DMS153 (cell line): ENCODE measurements at places on chromosomes 1 and 21.

- no peak for DNase-seq
These were observed 32.3 kb upstream of the LBR start for GRCh38 chr1:225460021-225460736.

DNA sequence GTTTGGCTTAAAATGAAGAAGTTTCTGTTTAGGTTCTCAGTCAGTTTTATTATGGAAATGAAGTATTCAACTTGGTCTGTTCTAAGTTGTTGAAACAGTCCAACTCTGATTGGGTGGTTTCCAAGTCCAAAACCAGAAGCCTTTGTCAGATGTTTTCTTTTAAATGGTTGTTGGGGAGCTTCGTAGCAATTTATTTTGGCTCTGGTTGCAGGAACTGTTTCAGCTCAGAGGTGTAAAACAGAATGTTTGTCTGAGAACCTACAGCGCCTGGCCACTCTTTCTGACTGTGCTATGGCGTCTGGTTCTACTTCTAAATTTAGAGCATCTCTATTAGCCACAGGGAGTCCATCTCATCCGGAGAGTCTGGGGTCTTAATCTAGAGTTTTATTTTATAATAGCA lies 582.6 kb upstream of the TMPRSS15 start:
- DNase-seq = no peak

DNA sequence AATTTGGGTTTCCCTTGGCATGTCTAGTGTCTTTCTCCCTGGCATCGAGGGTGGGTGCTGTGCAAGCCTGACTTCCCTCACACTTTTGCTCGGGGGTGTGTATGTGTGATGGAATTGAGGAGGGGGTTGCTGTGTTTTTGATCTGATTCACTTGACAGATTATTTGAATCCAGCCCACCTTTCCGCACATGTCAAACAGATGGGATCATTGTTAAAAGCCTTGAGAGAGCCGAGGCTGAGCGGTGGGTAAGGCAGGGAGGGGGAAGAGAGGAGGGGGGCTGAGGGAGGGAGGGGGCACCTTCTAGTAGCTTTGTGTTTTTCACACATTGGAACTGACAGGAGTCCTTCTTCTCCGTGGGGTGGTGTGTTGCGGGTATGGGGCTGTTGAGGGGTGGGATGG lies 90.0 kb downstream of the PAPPA2 start:
- no peak for DNase-seq

DNA sequence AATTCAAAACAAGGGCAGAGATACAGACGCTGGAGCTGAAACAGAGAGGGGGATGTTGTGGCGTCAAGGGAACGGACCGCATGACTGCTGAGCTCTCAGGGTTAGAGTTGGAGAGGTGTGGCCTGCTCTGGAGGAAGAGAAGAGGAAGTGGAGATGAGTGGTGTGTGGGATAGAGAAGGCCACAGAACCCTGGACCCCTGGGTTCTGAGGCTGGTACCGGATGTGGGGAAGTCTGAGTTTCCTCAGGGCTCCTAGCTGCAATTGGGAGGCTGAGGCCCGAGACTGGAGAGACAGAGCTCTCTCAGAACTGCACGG lies 1.8 kb downstream of the BCAN start:
- no peak for DNase-seq

DNA sequence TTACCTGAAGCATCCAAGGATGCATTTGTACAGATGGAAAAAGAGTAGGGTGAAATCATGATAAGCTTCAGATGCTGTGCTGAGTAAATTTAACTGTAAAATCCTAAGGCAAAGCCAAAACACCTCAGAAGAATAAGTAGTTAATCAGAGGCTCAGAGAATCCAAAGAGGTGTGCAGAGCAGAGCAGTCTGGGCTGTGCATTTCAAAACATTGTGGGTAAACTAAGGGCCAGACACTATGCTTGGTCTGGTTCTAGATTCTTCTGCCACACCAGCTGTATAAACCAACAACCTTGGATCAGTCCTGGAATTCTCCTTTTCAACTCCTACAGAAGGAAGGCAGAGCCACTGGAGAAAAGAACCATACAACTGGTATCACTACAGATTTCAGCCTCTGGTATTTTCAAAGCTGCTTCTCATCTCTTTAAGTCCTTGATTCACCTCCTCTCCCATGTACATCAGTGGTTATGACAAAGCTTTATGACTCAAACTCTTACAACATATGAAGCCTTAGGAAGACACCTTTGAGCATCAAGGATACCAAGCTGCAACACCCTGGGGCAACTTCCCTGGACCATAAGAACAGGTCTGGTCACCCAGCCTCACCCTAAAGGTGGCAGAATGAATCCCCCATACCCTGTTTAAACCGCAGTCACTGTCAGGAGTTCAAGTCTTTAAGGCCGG lies 11.6 kb upstream of the HIPK1 start:
- DNase-seq = no peak

GRCh38 chr1:67676946-67677345 lies 8.1 kb upstream of the GADD45A start:
- no peak for DNase-seq

GRCh38 chr1:235102259-235102582 lies 26.4 kb downstream of the TOMM20 start:
- DNase-seq = no peak

DNA sequence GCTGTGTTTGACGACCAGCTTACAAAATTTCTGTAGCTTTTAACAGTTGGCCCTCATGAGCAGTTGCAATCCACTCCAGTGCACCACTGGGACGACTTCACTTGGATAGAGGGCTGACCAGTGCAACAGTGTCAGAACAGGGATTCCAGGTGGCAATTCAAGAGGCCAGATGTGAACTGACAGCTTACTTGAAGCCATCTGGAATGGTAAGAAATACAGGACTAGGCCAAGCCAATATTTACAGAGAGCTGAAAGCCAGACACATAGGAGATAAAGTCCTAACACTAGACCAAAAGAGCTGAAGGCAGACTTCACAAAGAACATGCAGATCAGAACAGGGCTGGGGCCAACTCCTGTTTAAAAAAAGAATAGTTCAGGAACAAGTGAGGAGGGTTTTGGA lies 93.5 kb upstream of the NFIA start:
- no peak for DNase-seq

DNA sequence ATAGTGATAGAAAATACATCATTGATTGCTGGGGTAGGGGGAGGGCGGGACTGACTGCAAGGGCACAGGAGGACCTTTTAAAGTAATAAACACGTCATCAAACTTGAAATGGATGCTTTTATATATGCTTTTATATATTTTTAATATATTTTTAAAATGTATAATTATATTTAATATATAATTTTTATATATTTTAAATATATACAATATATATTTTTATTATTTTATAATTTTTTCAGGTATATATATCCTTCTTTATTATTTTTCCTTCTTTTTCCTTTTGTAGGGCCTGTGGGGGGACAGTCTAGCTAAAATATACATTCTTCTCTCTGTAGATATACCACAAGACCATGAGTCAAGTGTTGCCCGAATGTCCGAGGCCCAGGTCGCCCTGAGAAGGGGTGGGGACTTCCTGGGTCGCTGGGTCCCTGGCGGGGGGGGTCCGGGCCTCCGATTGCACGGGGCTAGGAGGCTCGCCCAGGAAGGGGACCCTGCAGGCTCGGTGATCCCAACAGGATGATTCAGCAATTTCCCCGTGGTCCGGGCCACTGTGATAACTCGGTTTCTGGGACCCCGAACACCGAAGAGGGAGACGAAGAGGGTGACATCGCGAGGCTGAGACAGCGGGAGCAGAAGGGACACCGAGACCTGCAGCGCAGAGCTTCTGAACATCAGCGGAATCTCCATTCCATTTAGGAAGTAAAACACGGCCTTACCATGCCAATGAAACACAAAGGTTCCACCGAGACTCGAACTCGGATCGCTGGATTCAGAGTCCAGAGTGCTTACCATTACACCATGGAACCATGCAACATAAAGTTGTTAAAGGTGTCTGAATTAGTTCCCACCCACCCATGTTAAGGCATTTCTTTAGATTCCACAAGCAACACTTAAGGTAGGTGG lies 112.5 kb upstream of the NBPF11 start:
- no peak for DNase-seq

- DNase-seq = no peak
These were observed 923.5 kb downstream of the ADGRL2 start for GRCh38 chr1:82724246-82724645.

- DNase-seq = no peak
These were observed 78.2 kb downstream of the RNF220 start for GRCh38 chr1:44483089-44483874.

GRCh38 chr1:204199579-204199978 lies 3.3 kb upstream of the KISS1 start:
- no peak for DNase-seq

DNA sequence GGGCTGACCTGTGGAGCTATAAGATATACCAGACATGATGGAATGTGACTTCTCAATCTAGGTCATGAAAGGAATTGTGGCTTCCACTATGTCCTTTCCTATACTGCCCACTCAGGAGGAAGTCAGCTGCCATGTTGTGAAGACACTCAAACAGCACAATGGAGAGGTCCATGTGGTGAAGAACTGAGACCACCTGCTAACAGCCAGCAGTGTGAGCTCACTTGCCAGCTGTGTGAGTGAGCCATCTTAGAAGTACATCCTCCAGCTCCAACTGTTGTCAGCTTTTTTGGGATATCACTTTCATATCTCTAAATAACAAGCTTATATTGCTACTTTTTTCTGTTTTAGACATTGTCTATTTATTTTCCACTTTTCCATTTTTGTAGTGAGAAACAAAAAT lies 29.7 kb downstream of the OLFML3 start:
- no peak for DNase-seq

- no peak for DNase-seq
These were observed 3.8 kb downstream of the DR1 start for GRCh38 chr1:93349231-93350135.

DNA sequence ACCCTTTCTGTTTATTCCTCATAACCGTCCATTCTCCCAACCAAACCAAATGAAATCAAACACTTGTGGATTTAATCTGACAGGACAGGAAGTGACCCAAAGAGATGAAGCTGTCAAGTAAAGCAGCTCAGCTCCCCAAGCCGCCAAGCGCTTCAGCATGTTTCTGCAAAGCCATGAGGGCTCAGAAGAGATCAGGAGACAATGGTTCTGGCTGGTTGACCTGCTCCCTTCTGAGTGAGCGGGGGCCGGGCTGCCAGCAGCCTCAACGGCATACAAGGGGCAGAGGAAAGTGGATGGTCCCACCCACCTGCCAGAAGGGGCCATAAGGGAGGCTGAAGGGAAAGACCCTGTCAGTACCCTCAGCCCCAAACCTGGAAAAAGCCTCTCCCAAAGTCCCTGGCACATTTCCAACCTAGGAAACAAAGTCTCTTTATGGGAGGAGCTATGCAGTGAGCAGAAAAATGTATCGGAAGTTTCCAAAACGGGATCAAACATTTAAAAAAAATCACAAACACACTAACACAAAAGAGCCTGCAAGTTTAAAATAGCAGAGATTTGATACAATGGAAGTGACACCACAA lies 45.4 kb downstream of the SLC45A1 start:
- no peak for DNase-seq

- DNase-seq = no peak
These were observed 2.6 kb upstream of the PTPRU start for GRCh38 chr1:29233693-29234092.

GRCh38 chr1:170073893-170074249 lies 624 bp downstream of the KIFAP3 start:
- no peak for DNase-seq

GRCh38 chr1:61448914-61449313 lies 276.0 kb downstream of the TM2D1 start:
- DNase-seq = no peak

DNA sequence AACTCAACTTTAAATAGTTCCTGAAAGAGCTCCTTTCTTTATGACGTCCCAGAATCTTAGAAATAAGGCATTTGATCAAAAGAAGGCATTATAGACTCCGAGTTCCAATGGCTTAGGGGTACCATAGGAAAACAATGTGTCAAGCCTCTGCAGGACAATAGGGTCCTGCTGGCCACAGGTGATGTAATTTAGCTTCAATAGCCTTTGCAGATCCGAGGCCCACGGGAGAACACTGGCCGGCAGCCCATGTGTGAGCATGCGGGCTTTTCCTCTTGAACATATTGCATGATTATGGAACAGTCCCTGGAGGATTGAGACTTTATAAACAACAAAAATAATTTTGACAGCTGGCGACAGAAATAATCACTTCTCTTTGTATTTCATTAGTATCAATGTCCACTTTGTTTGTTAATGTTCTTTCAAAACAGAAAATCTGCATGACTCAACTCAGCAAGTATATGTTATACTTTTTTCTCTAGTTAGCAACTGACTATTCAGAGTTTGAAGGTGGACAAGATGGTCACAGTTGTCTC lies 49.0 kb upstream of the NR5A2 start:
- DNase-seq = no peak

DNA sequence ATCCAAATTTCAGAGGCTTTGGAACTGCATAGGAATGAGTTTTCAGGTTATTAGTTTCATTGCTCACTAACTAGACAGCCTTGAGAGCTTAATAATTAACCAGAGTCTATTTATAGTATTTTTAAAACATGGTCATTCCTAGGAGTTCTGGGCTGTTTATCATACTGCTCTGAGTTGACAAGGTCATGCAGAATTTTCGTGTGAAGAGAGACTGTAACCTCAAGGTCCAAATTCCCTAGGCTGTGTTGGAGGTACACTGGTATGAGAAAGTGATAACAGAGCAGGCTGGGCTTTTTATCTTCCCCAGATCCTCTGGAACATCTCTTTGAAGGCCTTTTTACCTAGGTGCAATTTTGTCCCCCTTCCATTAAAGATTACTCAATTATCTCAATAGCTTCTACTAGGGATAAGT lies 736.3 kb downstream of the LTN1 start:
- DNase-seq = no peak

GRCh38 chr1:100724281-100724680 lies 4.7 kb downstream of the VCAM1 start:
- no peak for DNase-seq

DNA sequence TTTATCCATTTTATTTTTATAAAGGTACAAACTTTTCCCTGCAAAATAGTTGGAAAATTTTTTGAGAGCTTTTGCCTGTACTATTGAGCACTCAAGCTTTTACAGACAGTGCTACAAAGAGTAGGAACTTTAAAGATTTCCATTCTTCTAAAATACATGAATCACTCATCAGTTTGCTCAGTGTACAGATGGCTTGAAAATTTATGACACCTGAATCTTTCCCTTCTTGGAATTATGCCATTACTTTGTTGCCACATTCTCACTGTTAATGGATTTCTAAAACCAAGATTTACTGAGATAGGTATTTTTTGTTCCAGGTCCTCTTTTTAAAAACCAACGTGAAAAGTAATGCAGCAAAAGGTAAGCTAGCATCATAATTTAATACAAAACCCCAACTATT lies 76.0 kb downstream of the GPATCH2 start:
- no peak for DNase-seq

GRCh38 chr1:160205242-160206035 lies at the start of gene PEA15:
TSS of gene PEA15 (plus strand) at chr1:160205384. CDS start at chr1:160211545, 6,161 bp downstream.
- peak; percentile 52 for DNase-seq
